ENCODE measurements at places on chromosomes 2 and 18.

- DNase-seq = no peak
Observed at GRCh38 chr2:40321822-40322221, 130.1 kb downstream of the SLC8A1 start.

DNA sequence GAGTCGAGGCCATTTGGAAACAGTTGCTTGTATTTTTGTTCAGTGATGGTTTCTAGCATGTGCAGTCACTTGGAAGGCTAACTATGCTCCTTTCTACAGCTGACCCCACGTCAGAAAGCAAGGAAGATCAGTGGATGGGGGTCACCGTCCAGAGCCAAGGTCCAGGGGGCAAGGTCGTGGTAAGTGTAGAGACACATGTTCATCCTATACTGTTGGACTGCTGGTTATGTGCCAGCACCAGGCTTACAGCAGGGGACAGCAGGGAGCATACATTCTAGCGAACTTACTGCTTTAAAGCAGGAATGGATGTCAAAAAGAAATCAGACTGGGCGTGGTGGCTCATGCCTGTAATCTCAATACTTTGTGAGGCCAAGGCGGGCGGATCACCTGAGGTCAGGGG is 40.0 kb downstream of the ITGA6 start:
- no peak for DNase-seq

GRCh38 chr2:130915149-130915548 is 78.4 kb downstream of the ARHGEF4 start:
- no peak for DNase-seq

DNA sequence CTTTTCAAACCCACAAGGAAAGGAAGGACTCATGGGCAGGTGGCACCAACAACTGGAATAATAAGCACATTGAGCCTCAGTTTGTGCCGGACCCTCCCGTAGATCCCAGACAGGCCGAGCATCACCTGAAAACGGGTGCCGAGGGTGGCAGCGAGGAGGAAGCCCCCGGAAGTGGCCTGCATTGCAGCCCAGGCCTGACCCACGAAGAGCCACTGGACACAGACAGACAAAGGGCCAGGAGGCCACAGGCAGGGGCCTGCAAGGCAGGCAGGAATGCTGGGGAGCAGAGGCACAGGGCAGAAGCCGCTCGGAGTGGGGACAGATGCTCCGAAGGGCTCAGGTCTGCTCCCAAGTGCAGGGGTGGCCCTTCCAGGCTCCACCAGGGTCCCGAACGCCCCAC is 31.7 kb downstream of the MTERF4 start:
- DNase-seq = no peak

- DNase-seq = no peak
Observed at GRCh38 chr2:199936554-199936953, 18.7 kb downstream of the TYW5 start.

- no peak for DNase-seq
Observed at GRCh38 chr2:240456447-240457222, 21.2 kb downstream of the GPC1 start.

DNA sequence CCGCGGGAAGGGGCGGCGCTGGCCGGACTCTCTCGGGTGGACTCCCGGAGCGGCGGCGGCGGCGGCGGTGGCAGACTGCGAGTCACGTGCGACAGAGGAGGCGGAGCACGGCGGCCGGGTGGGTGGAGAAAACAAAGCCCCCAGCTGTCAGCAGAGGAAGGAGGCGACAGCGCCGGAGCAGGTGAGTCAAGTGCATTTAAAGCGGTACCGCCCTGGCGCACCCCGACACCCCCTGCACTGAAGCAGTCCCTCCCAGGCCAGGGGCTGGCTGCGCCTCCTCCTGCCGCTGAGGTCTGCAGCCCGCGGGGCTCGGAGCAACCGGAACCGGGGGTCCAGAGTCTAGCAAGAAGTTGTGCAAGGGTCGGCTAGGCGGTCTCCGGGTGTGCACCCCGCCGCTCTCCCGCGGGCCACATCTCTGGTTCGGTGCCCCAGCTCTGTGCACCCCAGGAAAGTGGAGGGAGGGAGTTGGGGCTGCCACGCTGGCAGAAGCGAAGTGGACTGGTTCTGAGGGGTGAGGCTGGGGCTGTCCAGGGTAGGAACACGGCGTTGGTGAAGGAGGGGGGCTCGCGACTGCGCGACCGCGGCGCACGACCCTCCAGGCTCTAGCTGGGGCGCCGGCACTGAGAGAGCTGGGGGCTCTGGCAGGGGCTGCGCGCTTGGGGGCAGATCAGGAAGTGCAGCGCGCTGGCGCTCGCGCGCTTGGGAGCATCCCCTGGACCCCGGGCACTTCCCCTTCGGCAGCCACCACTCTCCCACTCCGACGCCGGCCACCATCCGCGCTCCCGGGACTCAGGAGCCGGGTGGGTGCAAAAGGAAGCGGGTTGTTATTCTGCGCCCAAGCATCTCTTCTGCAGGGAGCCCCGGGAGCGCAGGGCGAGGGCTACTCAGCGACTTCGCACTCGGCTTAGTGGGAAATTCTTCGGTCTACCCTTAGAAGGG is 64.0 kb upstream of the MAPRE2 start:
- peak; percentile 38 for DNase-seq

DNA sequence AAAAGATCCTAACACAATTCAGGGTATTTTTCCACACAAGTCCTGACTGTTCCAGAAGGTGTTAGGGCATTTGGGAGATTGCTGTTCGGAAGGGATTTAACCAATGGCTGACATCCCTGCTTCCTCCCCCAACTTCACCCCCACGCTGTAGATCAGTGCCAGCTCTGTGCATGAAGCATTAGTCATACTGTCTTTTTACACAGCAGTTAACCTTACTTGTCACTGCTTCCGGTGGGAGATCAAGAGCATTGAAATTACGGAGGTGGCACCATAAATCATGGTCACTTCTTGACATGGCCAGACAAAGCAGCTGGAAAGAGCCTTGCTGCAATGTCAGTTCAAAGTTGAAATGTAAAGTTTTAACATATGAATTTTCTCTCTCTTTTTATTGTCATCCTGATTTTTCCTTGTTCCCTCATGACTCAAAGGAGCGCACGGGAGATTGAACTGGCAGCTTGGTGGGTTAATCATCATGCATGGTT is 70.2 kb downstream of the HRH4 start:
- DNase-seq = peak; percentile 47

Measured in inflammatory macrophage (primary cell).